IMR-90 (cell line): ENCODE measurements at places on chromosomes 3 and 15. TPM values are rescaled to one million over a fixed set of nuclear protein-coding genes. Genes with fewer than 3 reads are reported as not detected.

- no peaks in the 10 kb centered on the region; the same call in 1 of the 2 replicates for H3K27me3 ChIP-seq
- no peak overlapping the region for H3K27ac ChIP-seq
- peaks cover 26% of the 10 kb centered on the region for H3K36me3 ChIP-seq
- DNase-seq, result no peak
These were observed 50.9 kb downstream of the TLE3 start for GRCh38 chr15:70046679-70047369.

- no peaks in the 10 kb centered on the region for H3K4me1 ChIP-seq
- H3K36me3 ChIP-seq, result no peaks in the 10 kb centered on the region
- no peak overlapping the region for H3K4me3 ChIP-seq
- no peaks in the 10 kb centered on the region for H3K27me3 ChIP-seq
- no peak for DNase-seq
These were observed 168.5 kb downstream of the TCF12 start for GRCh38 chr15:57086857-57087427.

DNA sequence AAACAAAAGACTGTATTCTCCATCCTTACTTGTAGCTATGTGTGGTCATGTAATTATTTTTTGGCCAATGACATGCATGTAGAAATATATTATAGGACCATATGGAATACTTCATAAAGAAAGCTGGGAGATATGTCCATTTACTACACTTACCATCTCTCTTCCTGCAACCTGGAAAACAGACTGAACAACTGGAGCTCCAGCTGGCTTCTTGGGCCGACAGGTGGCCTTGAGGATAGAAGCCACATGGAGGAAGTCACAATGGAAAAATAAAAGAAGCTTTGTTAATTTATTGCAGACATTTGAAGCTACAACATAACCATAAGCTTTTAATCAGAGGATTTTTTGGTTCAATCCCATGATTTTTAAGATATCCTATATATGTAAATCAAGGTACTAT is 167.9 kb upstream of the CBLB start:
- no peak for DNase-seq
- no peaks in the 10 kb centered on the region for H3K4me1 ChIP-seq
- H3K4me3 ChIP-seq, result no peak overlapping the region

DNA sequence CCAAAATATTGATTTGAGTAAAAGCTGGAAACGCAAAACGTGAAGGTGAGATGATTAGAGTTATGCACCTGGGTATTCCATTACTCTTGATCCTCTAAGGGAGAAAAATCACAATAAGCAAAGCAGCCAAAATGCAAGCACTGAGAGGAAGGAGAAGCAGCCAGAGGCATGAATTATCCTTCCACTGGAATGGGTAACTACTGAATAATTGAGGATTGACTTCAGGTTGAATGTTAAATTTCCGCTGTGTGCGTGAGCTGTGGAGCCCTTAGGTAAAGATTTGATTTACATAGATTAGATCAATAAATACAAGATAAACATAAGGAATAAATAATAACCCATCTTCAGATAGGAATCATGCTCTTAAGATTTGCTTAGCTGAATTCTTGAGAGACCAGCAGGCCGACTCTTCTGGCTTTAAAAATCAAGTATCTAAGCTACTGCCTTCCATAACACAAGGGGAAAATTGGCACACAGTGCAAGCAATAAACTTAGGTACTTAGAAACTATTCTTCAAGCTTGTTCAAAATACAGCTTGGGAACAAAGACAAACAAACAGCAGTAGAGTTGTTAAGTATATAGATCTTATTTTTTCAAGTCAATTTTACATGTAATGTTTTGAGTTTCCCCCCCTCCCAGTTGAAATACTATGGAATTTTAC is 1459.5 kb downstream of the ZPLD1 start:
- H3K27me3 ChIP-seq, result no peaks in the 10 kb centered on the region
- no peak overlapping the region for H3K4me3 ChIP-seq
- no peak overlapping the region for H3K27ac ChIP-seq
- H3K36me3 ChIP-seq, result no peaks in the 10 kb centered on the region

DNA sequence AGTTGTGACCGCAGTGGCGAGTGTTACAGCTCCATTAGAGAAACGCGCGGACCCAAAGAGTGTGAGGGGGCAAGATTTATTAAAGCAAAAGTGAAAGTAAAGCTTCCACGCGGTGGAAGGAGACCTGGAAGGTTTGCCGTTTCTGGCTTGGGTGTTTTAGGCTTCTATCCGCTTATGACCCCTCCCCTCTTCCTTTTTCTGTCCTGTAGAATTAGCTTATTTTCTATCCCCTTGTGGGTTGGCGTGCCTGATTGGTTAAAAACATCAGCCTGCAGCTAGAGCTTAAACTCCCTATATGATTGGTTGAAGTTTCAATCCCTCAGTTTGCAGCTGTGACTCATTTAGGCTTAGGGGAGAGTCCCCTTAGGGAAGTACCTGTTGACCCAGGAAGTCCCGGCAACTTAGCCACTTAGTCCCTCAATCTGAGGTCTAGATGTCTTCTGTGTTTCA is 39.6 kb downstream of the C3orf38 start:
- H3K4me1 ChIP-seq, result no peaks in the 10 kb centered on the region
- DNase-seq, result no peak
- no peaks in the 10 kb centered on the region for H3K36me3 ChIP-seq
- H3K27ac ChIP-seq, result no peak overlapping the region

- H3K4me3 ChIP-seq, result no peak overlapping the region
- peaks cover 11% of the 10 kb centered on the region for H3K4me1 ChIP-seq
- peak; percentile 43 for DNase-seq
- peak overlapping the region; percentile 83 for H3K27ac ChIP-seq
- H3K36me3 ChIP-seq, result no peaks in the 10 kb centered on the region
These were observed 91.5 kb upstream of the CHD2 start for GRCh38 chr15:92808598-92809063.

DNA sequence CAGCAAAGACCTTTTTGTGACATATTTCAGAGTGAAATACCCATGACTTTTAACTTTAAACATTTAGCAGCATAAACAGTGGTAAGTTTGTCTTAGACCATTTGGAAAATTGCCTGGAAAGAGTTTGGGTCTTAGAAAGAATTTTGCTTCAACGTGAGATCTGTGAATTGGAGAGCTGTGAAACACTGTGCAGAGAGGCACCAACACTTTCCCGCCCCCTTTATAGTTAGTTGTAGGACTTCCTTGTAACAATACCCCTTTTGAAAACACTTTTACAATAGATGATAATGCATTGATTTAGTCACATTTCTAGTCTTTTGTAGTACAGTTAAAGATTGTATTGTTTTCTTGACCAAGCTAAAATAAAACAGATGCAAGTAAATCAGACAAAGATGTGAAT is 43.5 kb upstream of the MBNL1 start:
- H3K36me3 ChIP-seq, result no peaks in the 10 kb centered on the region
- no peak overlapping the region for H3K4me3 ChIP-seq
- no peaks in the 10 kb centered on the region for H3K27me3 ChIP-seq
- no peaks in the 10 kb centered on the region for H3K4me1 ChIP-seq
- peak; percentile 67 for DNase-seq

DNA sequence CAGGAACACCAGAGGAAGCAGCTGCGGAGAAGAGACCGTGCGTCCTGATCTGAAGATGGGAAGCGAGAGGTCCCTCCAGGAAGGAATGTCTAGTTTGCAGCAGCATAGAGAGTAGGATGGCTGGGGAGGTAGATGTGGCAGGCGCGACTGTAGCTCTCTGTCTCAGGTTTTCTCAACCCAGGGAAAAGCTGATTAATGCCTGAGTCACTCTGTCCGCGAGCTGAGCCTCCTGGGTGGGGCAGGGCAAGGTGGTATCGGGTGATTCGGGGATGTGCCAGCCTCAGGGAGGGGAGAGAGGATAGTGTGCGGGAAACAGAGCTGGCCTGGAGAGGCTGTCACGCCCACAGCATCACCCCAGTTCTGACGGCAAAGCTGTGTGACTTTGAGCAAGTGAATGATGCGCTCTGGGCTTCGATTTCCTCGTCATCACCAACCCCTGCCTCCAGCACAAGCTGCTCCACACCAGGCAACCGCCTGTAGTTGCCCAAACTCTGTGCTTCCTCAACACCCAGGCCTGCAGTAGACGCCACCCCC is 28.4 kb downstream of the CPN2 start:
- H3K36me3 ChIP-seq, result no peaks in the 10 kb centered on the region
- peak; percentile 55 for DNase-seq

DNA sequence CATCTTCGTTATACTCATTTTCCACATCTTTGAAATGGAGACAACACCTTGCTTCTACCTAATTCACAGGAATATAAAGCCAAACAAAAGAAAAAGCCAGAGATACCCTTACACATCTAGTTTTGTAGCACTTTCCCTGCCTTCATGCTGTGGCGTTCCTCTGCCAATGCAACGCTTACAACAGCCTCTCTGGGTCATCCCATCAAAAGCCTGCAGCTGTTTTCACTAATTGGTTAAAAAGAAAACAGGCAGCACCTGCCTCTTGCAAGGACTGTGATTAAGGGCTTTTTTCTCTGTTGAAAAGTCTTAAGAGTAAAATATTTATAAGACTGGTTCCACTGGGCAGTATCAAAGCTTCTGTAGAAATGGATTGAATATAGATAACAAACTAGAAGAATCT is 120.3 kb downstream of the FMN1 start:
- no peak for DNase-seq
- no peak overlapping the region for H3K27ac ChIP-seq
- H3K27me3 ChIP-seq, result no peaks in the 10 kb centered on the region
- no peaks in the 10 kb centered on the region for H3K36me3 ChIP-seq
- peaks cover 2% of the 10 kb centered on the region for H3K4me1 ChIP-seq
- H3K4me3 ChIP-seq, result no peak overlapping the region

- peaks cover 11% of the 10 kb centered on the region for H3K27me3 ChIP-seq
- H3K4me3 ChIP-seq, result no peak overlapping the region
- H3K36me3 ChIP-seq, result no peaks in the 10 kb centered on the region
- no peak overlapping the region for H3K27ac ChIP-seq
- H3K4me1 ChIP-seq, result peaks cover 2% of the 10 kb centered on the region; the same call in 1 of the 2 replicates
These were observed 245.1 kb downstream of the XXYLT1 start for GRCh38 chr3:195025884-195026200.

- peaks cover 12% of the 10 kb centered on the region for H3K36me3 ChIP-seq
- DNase-seq, result no peak
- H3K4me1 ChIP-seq, result peaks cover 5% of the 10 kb centered on the region
- H3K27me3 ChIP-seq, result no peaks in the 10 kb centered on the region
These were observed 12.0 kb downstream of the MESD start for GRCh38 chr15:80977627-80978036.

Gene IGSF11
- 0.18 TPM in 1 of 2 replicates, not detected in the other for total RNA-seq

Gene WDR93
- total RNA-seq, result not detected in 2 replicates

Gene GOLGA8T
- not detected in 2 replicates for total RNA-seq
